ENCODE measurements at places on chromosomes 16 and 17.

GRCh38 chr16:60143348-60143705 is 1409.2 kb upstream of the GOT2 start:
- DNase-seq, result no peak

DNA sequence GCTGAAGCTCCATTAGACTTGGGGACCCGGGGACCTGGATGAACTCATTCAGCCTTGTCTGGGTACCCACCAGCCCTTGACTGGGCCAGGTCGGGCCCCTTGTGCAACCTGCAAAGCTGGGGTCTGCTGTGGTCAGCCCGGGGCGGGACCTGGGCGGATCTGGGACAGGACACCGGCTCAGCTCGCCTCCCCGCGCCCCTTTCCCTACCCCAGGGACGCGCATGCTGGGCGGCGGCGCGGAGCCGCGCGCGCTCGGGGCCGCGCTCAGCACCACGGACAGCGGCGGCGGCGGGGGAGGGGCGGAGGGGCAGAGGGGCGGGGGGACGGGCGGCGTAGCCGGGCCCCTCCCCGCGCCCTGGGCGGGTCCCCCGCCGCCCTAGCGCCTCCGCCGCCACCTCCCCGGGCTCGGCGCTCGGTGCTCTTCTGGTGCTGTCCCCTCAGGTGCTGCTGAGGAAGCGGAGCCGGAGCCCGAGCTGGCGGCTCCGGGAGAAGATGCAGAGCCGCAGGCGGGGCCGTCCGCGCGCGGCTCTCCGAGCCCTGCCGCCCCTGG is 7.4 kb downstream of the ACD start:
- no peak for DNase-seq

GRCh38 chr17:44467108-44467507 is 36.1 kb downstream of the GPATCH8 start:
- no peak for DNase-seq

DNA sequence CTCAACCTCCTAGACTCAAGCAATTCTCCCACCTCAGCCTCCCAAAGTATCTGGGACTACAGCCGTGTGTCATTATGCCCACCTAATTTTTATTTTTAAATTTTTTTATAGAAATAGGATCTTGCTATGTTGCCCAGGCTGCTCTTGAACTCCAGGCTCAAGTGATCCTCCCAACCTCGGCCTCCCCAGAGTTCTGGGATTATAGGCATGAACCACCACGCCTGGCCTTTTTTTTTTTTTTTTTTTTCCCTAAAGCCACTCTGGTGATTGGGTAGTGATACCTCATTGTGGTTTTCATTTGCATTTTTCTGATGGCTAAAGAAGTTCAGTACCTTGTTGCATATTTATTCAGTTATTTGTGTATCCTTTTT is 1.2 kb upstream of the CDR2L start:
- DNase-seq, result no peak

- DNase-seq, result no peak
These were observed 28.9 kb upstream of the RPH3AL start for GRCh38 chr17:381516-381915.

- DNase-seq, result no peak
These were observed 7.0 kb upstream of the CDC42EP4 start for GRCh38 chr17:73318836-73319235.

GRCh38 chr17:58050966-58051365 is 32.3 kb upstream of the DYNLL2 start:
- DNase-seq, result no peak

DNA sequence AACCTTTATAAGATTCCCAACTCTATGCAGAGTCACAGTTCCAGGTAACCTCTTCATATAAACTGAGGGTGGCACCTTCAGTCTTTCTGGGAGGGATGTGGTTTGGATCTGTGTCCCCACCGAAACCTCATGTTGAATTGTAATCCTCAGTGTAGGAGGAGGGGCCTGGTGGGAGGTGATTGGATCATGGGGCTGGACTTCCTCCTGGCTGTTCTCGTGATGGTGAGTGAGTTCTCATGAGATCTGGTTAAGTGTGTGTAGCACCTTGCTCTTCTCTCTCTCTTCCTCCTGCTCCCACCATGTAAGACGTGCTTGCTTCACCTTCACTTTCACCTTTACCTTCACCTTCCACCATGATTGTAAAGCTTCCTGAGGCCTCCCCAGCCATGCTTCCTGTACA is 30.5 kb downstream of the HS3ST2 start:
- no peak for DNase-seq

DNA sequence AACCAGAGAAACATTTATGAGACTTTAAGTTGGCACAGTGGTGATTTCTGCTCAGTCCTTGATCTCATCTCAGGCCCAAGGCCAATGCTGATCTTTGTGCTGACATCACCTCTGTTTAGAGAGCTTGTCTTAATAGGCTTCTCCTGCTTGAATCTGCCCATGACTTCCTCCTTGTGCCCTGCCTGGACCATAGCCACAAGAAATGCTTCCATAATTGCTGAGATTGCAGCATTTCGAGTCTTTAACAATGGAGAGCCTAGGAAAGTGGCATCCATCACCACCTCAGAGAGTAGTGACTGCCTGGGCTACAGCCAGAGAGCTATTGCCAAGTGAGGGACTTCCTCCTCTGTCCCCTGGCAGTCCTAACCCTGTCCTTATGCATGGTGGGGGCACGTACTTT is 25.1 kb upstream of the MMP2 start:
- DNase-seq, result no peak

DNA sequence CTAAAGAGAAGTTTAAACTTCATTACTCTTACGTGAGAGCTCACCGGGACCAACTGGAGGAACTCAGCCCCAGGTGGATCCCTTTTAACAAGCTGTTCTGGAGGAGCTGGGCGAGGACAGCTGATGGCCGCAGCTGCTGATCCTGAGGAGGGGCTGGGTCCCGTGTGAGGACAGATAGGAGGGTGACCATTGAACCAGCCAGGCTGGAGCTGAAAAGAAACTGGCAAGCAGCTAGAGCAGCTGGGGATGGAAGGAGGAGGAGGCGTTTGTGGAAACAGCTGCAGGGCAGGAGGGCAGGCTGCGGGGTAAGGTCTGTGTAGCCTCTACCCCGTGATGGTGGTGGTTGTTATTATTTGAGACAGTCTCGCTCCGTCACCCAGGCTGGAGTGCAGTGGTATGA is 119.5 kb downstream of the AATF start:
- no peak for DNase-seq

DNA sequence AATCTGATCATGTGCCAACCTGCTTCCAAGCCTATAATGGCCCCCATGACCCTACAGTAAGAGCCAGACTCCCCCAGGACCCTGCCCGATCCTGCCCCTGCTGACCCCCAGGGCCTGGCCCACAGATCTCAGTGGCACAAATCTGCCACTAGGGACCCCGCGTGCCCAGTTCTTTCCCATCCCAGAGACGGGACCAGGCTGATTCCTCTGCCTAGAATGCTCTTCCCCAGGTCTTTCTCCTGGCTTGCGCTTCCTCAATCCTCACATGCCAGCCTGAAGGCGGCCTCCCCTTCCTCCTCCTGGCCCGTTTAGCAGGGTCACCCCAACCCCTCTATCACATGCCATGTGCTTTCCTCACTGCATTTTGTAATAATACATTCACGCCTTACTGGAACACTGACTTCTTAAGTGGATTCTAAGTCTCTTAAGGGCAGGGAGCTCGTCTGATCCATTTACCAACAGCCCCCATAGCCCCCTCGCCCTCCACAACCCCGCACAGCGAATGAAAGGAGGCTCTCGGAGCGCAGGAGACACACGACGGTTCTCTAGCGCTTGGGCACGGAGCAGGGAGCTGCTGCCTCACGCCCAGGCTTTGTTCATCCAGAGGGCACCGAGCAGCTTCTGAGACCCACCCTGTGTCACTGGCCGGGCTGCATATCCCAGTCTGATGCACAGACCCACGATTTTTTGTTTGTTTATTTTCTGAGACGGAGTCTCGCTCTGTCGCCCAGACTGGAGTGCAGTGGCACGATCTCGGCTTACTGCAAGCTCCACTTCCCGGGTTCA is 1.2 kb downstream of the TRIM65 start:
- DNase-seq, result no peak

DNA sequence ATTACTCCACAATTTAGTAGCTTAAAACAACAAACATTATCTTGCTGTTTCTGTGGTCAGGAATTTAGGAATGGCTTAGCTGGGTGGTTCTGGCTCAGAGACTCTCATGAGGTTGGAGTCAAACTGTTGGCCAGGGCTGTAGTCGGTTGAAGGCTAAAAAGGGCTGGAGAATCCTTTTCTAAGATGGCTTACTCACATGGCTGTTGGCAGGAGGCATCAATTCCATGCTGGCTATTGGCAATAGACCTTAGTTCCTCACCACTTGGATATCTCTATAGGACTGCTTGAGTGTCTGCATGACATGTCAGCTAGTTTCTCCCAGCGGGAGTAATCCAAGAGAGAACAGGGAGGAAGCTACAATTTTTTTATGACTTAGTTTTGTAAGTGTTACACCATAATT is 6.6 kb upstream of the EFCAB13 start:
- no peak for DNase-seq

- DNase-seq, result no peak
These were observed 32.1 kb downstream of the TNRC6A start for GRCh38 chr16:24761526-24761925.

GRCh38 chr17:48023400-48024148 is 14.0 kb downstream of the COPZ2 start:
- no peak for DNase-seq

GRCh38 chr16:4915226-4915761 is 21.7 kb downstream of the PPL start:
- DNase-seq, result no peak

DNA sequence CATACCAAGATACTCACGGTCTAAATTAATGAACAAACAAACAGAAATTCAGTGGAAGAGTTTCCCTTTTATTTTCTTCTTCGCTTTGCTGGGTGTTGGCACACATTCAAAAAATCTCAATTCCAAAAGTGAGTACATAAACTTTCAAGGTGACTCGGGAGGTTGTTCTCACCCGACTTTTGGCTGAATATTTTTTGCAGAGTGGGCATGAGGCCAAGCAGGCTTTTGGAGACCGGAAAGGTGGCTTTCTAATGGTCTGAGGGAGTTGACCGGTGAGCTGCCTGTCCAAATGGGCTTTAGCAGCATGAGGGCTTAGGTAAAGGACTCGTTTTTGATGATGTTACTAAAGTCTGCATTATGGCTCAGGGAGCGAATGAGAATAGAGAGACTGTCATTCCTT is 318.7 kb downstream of the CPPED1 start:
- DNase-seq, result no peak

GRCh38 chr16:74830648-74831047 is 56.0 kb upstream of the FA2H start:
- no peak for DNase-seq

DNA sequence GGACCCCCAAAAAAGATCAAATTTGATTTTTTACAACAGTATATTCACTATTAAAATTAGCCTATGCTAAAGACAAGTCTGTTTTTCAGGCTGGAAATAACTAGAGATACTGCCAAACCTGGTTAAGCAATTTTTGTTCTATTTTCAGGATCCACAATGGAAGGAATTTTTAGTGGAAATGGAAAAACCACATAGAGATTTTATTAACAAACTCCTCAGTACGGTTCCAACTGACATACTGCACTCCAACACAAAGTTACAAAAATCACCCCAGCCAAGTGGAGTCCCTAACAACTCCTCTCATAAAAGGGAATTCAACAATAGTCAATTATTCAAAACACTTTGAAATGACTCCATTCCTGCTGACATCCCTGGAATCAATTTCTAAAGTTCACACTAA is 101.6 kb upstream of the TOB1 start:
- DNase-seq, result no peak
